ENCODE measurements at places on chromosomes 1 and 21.
A peak's percentile ranks its signal among the peaks of the same experiment; 100 is the strongest.

- DNase-seq, result no peak
These were observed 218.5 kb downstream of the NFIA start for GRCh38 chr1:61300899-61301298.

DNA sequence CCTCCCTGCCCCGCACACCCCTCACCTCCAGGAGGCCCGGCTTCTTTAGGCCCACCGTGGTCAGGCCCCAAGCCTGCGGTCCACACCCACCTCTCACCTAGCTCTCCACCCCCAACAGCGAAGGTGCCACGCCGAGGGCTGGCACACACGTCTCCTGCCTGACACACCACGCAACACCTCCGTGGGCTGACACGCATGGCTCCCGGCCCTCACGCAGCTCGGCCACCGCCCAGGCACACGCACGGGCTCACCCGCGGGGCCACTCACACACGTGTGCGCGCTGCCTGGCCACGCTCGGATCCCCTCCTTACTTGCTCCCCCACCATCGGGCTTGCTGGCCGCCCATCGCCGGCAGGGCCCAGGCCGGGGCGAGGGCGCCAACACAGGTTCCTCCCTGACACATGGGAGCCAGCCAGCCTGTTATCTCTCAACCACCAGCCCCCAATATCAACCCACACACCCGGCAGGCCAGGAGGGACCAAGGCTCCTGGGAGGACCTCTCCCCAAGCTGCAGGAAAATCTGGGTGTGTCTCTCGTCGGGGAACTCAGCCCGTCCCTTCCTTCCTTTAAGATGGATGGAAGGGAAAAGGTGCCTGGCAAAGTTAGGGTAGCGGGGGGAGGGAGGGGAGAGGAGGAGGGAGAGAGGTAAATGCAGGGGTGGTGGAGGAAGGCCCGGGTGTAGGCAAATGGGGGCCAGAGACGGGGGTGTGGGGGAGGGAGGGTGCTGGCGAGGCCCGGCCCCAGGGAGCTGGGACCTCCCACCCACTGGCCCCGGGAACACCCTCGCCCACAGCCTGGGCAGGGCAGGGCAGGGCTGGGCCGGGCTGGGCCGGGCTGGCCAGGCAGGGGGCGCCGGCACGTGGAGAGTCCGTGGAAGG lies 546 bp downstream of the ELOVL1 start:
- no peak for DNase-seq

- DNase-seq, result no peak
These were observed 78.6 kb downstream of the SLC25A24 start for GRCh38 chr1:108121358-108122143.

DNA sequence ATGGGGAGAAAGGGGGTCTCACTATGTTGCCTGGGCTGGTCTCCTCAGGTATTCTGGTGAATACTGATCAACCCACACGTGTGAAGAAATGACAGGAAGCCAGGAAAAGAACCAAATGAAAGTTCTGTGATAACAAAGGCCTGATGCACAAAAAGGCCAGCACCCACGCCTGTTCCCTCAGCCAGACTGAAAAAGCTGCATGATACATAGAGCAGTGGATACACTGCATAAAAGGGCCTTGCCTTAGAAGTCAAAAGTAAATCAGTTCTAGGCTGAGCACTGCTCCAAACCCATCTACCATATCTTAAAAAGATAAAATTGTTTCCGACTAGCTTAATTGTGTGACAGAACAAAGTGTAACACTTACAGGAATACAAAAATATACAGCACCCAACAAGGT lies 36.9 kb upstream of the PSMG1 start:
- DNase-seq, result no peak

DNA sequence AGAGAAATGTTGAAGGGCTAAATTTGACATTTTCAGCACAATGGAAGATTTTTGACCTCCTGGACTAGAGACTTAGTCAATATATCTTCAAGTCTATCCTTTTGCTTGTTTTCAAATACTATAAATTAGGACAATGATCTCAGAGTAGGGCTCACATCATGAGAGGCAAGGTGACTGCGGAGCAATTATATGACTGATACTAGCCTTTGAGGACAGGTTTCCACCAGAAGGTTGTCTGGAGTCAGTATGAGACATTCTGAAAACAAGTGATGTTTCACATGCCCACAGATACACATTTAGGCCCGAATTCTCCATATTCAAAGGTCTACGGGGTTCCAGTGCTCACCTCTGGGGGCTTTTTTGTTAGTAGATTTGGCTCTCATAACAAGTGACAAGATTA lies 142.3 kb upstream of the SAMSN1 start:
- DNase-seq, result no peak

DNA sequence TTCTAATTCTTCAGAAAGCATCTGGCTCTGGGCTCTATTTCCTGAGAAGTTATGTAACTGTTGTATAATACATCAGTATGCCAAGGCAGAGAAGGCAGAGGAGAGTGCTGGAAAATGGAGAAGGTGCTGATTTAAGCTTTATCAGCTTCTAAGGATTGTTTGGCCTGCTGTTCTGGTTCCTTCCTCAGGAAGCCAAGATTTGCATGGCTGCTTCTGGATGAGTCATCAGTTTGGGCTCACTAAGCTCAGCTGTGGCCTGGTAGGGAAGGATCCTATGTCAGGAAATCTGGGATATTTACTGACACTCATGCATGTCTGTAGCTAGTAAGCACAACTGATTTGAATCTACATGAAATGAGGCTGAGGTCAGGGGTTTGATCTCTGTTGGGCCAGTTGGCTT lies 73.2 kb upstream of the ADGRL4 start:
- no peak for DNase-seq

- peak; percentile 61 for DNase-seq
These were observed 777 bp downstream of the NUDT17 start for GRCh38 chr1:145846201-145846612.

GRCh38 chr1:107359472-107360241 lies 218.8 kb downstream of the NTNG1 start:
- no peak for DNase-seq

All from brain (organoid and tissue), 16 donors.